Stimulated activated CD8-positive, alpha-beta memory T cell treated with anti-CD3 and anti-CD28 coated beads, Interleukin-7, amount 100 ng/mL, for 24 hours (primary cell): ENCODE measurements at places on chromosomes 4 and X.

GRCh38 chr4:141462361-141462760 lies 174.0 kb upstream of the IL15 start:
- no peak for DNase-seq

- DNase-seq = no peak
These were observed 289.8 kb upstream of the STS start for GRCh38 chrX:6857749-6858148.

DNA sequence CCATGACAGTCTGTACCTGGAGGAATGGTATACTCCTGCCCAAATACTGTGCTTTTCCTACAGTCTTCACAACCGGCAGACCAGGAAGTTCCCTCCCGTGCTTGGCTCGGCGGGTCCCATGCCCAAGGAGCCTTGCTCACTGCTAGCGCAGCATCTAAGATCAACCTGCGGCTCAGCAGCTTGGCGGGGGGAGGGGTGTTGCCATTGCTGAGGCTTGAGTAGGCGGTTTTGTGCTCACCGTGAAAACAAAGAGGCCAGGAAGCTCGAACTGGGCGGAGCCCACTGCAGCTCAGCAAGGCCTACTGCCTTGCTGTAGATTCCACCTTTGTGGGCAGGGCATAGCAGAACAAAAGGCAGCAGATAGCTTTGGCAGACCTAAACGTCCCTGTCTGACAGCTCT lies 152.7 kb downstream of the TEX11 start:
- peak; percentile 15 for DNase-seq

DNA sequence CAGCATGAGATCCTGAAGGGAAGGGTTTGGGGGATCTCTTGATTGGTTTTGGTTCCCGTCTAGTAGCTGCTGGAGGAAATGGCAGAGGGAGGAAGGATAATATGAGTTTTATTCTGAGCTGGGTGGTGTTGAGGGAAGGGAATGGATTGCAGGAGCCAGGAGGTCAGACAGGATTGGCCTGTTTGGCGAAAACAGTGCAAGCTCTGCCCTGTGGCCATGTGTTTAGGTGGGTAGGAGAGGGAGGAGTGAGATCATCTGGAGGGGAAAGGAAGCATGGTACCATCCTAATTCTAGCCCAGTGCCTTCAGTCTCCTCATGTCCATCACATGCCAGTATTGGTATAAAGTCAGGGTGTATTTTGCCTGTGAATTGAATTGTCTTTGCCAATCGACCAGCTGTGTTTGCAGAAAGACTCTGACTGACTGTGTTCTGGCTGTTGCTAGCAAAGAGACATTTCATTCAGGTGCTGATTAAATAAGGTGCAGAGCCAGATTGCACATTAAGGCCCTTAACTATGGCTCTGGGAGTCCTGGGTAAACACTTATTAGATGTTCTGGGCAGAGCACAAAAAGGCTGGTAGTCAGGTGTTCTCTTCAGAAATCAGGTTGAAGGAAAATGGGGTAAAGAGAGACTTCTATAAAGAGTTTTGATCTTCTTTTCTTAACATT lies 10.0 kb downstream of the TMEM164 start:
- DNase-seq = no peak

DNA sequence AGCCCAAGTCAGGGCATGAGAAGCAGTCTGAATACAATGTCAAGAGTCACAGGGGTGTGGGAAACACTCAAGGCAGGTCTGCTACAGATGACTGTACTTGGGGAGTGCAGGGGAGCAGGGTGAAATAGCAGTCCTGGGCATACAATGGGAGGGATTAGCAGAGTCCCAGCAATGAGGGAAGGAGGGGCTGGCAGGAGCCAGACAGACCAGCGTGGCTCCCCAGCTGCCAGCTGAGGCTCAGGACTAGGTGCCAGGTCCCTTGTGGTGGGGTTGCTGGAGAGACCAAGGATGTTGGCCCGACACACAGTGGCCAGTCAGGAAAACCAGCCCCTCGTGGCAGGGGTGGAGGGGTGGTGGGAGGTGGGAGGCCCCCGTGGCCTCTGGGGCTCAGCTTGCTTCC lies 86.6 kb downstream of the RTL5 start:
- DNase-seq = no peak

- DNase-seq = no peak
These were observed 1137.5 kb upstream of the INTU start for GRCh38 chr4:126495163-126495752.

DNA sequence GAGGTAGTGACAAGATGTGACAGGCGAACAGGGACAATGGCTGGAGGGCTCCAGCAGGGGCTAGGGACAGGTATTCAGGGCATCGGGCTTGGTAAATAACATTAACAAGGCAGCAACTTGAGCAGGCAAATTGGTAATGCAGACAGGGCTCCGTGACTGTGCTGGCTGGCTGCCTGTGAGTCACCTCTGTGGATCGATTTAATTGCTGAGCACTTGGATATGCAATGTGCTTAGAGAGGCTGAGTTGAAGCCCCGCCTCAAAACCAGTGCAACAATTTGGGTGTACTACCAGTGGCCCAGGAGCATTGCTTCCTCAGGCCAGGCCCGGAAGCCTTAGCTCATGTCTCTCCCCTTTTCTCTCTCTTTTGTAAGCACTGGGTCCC lies 19.5 kb downstream of the CNGA2 start:
- DNase-seq = no peak

DNA sequence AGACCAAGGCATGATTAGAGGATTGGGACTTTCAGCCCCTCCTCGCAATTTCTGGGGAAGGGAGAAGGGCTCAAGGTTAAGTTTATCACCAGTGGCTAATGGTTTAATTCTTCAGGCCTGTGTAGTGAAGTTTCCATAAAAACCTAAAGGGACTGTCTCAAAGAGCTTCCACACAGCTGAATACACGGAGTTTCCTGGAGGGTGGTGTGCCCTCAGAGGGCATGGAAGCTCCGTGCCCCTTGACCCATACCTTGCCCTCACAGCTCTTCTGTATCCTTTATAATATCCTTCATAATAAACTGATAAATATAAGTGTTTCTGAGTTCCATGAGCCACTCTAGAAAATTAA lies 66.6 kb upstream of the DDX60 start:
- no peak for DNase-seq

GRCh38 chrX:1462596-1463251 lies 10.0 kb upstream of the ASMTL start:
- no peak for DNase-seq

DNA sequence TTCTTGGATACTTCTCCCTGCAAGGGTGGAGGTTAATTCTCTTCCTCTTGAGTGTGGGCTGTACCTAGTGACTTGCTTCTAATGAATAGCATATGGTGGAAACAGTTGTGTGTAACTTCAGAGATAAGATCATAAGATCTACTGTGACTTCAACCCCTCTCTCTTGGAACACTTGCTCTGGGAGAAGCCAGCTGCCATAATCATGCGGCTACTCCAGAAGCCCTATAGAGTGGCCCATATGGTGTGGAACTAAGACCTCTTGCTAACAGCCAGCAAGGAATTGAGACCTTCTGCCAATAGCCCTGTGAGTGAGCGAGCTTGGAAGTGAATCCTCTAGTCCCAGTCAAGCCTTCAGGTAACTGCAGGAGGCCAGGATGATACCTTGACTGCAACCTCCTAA lies 81.1 kb downstream of the RBMX2 start:
- DNase-seq = no peak

DNA sequence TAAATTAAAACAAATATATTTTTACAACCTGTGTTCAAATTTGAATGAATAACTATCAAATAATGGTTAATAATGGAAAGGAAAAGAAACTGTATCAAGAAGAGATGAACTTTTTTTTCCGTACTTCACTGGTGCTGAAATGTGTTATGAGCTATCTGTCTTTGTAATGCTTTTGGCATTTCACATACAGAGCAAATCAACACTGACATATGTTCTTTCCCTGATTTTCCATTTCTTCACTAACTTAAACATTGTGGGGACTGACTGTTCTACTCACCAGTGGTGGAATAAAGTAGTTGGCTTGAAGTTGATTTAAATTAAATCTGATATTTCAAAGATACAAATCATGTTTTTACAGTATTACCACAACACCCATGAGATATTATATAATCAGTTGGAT lies 304.0 kb upstream of the BMP3 start:
- no peak for DNase-seq

DNA sequence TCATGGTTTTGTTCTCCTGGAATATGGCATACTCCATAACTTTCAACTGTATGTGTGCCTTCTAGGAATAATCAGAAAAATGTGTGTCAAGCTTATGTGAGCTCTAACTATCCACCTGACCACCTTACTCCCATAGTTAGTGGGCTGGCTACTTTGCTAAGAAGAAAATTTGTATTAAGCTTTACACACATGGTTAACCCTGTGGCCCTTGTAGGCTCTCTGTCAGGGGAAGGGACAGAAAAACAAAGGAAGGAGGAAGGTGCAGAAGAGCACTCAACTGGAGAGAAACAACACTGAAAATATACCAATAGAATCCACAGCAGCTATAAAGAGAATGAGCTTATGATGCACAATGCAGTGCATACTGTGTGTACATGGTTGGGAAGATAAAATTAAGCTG lies 84.6 kb downstream of the PPP3CA start:
- DNase-seq = no peak

DNA sequence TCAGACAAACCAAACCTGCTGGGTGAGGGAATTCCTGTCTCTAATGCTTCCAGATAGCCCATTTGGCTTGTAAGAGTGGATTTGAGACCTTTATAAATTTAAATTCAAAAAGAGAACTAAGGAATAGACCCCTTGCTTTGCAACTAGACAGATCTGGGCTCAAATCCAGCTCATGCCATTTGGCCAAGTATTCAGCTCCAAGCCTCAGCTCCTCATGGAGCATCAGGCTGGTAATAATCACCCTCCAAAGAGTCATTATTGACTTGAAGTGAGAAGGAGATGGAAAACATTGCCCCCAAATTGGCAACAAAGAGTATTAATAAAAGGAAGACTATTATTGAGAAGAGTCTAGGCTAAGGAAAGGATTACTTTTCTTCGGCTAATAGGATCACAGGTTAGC lies 134.7 kb downstream of the PDE5A start:
- no peak for DNase-seq

DNA sequence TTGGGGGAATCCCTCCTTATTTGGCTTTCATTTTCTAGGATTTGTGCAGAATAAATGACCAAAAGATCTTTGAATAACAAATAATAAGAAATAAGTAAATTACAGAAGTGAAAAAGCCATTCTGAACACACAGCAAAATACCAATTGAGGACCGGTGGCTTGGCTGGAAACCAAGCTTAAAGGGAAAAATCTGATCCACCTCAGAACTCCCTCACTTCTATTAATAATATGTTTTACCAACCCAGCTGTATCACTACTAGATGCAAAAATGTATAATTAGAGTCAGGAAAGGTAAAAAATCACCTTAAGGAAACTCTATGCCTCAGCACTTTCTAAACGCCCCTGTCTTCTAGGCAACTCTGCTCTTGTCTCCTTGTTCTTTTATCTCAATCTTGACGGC lies 77.3 kb downstream of the TSPAN5 start:
- no peak for DNase-seq

- DNase-seq = no peak
These were observed 103.9 kb upstream of the MAOA start for GRCh38 chrX:43552156-43552555.

DNA sequence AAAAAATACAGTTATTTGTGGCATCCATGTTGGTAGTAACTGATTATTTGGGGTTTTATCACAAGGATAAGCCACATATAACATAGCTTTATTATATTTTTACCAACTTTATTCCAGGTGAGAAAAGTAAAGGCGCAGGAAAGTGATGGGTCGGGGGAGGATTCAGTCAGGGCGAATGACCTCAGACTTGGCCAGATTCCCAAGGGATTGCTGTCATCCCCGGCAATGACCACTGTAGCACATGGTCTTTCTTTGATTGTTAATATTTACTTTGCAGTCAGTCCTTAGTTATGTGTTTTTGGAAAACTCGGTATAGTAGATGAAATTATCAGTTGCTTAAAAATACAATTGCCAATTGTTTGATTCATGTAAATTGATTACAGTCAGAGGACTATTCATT lies 17.6 kb downstream of the GRIA3 start:
- no peak for DNase-seq

DNA sequence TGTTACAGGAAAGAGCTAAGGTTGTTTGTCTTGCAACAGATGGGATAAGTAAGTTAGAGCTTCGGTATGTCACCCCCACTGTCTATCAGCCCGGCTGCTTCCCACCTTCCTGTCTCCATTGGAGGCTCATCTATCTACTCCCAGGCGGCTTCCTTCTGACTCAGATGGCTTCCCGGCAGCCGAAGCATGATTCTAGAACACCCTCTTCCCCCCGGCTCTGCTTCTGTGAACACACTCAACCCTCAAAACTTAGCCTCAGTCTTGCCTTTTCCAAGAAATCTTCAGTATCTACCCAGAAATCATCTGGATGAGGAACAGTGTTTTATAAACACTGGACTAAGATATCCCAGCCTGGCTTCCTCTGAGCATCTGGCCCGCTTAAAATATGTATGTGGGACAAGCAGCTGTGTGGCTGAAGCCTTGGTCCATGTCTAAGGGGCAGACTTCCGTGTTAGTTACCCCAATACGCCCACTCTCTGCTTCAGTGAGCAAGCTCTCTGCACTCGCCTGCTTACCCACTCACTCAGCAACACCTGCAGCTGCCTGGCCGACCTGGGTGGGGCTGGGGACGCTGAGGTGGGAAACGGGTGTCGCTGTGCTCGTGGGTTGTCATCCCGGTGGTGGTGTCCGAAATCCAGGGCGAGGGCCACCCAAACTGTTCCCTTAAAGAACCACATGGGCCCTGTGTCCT lies 12.0 kb upstream of the SLC2A9 start:
- DNase-seq = no peak

DNA sequence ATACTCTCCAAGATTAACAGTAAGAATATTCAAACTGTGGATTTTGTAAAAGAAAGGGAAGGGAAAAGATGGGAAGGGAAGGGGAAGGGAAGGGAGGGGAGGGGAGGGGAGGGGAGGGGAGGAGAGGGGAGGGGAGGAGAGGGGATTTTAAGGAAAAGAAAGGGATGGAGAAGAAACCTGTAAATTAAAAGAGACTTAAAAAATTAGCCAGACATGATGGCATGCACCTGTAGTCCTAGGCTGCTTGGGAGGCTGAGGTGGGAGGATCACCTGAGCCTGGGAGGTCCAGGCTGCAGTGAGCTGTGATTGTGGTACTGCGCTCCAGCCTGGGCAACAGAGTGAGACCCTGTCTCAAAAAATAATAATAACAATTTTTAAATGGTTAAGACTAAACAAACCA lies 83.7 kb downstream of the USP46 start:
- no peak for DNase-seq

DNA sequence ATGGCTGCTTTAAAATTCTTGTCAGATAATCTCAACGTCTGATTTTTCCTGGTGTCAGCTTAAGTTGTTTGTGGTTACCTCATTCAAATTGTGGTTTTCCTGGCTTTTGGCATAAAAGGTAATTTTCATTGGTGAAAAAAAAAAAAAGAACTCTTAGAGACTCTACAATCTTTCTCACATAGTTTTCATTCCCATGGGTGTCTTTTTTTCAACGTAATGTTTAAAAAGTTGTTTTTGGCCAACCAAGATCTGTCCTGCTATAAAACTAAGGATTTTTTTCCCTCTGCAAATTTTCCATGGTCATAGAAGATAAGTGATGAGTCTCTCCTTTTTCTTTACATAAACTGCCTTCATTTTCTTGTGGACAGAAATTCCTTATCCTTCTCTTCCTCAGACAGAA lies 28.9 kb upstream of the RPS6KA6 start:
- DNase-seq = no peak
